ENCODE measurements at places on chromosomes 12 and 14.

GRCh38 chr12:94621662-94622359, 28.5 kb downstream of the TMCC3 start:
- DNase-seq = peak; percentile 28

DNA sequence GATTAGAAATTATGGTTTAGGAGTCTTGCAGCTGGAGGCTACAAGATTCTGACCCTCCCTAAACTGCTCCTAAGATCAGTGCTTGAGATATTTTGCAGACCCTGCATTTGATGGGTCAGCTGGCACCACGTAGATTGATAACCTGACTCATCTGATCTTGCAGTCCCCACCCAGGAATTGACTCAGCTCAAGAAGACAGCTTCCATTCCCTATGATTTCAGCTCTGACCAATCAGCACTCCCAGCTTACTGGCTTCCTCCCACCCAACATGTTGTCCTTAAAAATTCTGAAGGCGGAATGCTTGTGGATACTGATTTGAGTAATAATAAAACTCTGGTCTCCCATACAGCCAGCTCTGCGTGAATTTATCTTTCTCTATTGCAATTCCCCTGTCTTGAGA, 23.2 kb upstream of the MTHFD1 start:
- DNase-seq = no peak

GRCh38 chr14:54881235-54881760, 21.3 kb downstream of the GCH1 start:
- DNase-seq = no peak

- DNase-seq = no peak
These were observed 58.8 kb downstream of the PIK3C2G start for GRCh38 chr12:18320036-18320617.

DNA sequence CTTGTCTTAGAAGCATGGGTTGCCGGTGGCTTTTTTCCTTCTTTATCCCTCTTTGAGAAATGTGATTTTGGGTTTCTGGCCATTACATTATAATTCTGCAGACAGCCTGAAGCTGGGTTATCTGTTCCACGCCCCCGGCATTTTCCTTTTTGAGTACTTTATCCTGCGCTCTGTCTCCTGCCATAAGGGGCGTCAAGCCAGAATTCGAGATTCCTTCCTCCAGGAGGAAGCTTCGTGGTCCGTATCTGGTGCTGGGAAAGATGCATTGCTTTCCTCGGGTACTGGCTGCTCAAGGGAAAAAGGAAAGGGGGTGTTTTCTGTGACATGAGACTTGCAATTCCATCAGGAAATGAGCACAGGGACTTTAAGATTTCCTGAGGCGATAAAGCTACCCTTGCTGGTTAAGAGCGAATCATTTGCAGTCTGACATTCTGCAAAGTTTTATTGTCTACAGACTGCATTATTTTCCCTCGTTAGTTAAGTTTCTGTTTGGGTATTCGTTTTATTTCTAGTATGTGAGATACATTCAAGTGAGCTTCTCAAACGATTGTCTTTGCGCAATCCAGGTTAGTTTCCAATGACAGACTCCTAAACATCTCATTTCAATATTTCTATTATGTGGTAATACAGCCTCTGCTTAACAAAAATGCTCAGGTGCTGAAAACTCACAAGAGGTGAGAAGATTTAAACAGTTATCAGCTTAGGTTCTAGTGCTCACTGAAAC, 694 bp downstream of the AKAP5 start:
- no peak for DNase-seq

GRCh38 chr12:53754188-53754585, 2.4 kb upstream of the CISTR start:
- DNase-seq = no peak

DNA sequence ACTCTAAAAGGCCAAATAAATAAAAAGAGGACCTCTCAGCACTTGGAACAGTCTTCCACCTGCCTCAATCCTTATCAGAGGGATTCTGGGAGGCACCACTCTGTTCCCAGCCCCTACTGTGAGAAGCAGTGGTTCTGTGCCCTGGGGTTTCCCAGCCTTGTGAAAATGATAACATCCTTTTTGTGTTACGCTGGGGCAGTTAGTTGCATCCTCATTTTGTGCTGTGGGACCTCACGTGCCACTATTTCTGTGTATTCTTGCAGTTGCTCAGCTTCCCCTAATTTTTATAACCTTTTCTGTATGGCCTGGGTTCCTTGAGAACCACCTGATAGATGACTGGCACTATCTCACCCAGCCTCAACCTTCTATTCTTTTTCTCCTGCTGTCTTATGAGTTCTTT, 10.8 kb upstream of the CMA1 start:
- no peak for DNase-seq

- no peak for DNase-seq
These were observed 22.5 kb downstream of the PIK3C2G start for GRCh38 chr12:18283831-18284230.

GRCh38 chr14:64715146-64715627, 11.0 kb downstream of the PLEKHG3 start:
- DNase-seq = no peak

DNA sequence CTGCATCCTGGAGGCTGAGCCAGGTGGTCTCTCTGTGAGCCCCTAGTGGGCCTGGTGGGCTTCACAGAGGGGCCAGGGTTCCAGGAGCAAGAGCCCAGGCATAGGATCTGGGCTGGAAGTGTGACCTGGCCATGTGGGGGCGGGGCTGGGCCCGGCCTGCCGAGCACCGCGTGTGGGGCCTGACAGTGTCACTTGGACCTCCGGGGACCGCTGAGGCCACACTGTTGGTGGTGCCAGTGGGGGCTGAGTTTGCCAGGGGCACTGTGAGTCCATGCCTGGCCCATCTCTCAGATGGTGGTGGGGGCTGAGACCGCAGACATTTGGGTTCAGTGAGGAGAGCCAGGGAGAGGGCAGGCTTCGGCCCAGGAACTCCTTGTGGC, 5.2 kb downstream of the FBRSL1 start:
- no peak for DNase-seq

- peak; percentile 68 for DNase-seq
These were observed at the start of gene DGKA for GRCh38 chr12:55930771-55931316. TSS of gene DGKA (plus strand) at chr12:55931162. CDS start at chr12:55936504, 5,342 bp downstream.

GRCh38 chr12:77058740-77059139, 6.6 kb downstream of the E2F7 start:
- no peak for DNase-seq

GRCh38 chr12:14802721-14803010, 612 bp downstream of the WBP11 start:
- DNase-seq = no peak

DNA sequence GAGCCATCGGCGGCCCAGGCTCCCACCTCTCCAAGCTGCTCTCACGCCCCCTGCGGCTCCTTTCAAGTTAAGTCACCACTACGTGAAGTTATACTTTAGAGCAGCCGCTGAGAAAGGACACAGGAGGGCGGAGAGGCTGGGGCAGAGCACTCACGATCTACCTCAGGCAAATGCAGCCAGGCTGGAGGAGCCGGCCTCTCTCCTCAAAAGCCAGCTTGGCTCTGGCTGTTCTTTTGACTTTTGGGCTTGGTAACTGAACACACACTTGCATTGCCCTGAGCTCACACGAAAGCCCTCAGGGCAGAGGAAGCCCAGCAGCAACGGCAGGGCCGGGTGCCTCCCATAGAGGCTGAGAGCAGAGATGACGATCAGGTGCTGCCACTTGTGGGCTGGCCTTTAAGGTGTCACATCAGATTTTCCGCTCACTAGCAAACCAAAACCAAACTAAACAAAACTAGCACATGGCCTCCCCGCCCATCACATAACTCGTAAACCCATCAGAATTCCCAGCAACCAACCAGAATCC, 75.2 kb downstream of the PITPNM2 start:
- DNase-seq = peak; percentile 67

DNA sequence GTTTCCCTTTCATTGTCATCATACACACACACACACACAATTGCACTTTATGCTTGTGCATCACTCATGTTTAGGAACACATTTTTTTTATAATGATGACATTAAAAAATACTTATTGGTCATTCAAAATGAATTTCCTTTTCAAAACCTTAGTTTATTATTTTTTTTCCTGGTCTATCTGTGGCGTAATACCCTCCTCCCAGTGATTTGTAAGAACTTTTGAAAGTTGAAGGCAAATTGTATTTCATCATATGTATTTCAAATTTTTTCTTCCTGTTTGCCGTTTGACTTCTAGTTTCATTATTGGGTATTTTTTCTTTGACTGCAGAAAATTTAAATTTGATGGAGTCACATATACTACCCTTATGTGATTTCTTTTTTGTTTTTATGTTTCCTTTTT, 2.5 kb upstream of the LRRK2 start:
- DNase-seq = no peak

GRCh38 chr14:30983858-30984257, 41.6 kb upstream of the AP4S1 start:
- no peak for DNase-seq

GRCh38 chr12:76106631-76107030, 22.1 kb upstream of the NAP1L1 start:
- no peak for DNase-seq

- no peak for DNase-seq
These were observed 197.7 kb upstream of the DDHD1 start for GRCh38 chr14:53350866-53351265.

- DNase-seq = no peak
These were observed 57.7 kb downstream of the HMGA2 start for GRCh38 chr12:65881965-65882413.

DNA sequence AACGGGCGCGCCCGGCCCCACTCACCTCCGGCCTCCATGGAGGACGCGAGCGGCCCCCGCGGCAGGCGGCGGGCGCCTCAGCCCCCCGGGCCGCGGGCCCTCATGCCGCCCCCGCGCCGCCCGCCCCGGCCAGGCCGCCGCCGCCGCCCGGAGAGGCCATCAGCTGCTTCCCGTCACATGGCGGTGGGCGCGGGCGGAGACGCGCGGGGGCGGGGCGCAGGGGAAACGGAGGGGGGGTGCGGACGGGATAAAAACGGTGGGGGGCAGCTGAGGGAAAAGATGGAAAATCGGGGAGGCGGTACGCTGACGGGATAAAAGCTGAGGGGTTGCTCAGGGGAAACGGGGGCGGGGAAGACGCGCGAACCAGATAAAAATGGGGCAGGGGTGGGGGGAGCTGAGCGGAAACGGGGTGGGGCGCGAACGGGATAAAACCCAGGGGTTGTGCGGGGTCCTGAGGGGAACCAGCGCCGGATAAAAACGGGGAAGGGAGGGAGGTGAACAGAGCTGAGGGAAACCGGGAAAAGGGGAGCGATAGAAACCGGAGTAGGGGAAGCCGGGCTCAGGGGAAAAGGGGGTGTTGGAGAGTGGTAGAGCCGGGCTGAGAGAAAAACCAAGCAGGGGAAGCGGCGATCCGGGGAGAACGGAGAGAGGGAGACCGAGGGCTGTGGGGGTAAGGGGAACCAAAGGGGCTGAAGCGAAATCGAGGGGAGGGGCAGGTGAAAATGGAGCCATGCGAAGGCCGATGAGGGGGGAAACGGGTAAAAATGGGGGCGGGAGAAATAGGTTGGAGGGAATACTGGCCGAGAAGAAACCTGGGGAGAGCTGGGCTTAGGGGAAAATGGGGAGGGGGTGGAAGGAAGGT, at the start of gene WSB2:
TSS of gene WSB2 (minus strand) at position 169 of the 862 bp plus-strand sequence. CDS start at position 38, 131 bp downstream.
- peak; percentile 43 for DNase-seq

GRCh38 chr12:54824402-54824801, 29.9 kb upstream of the MUCL1 start:
- DNase-seq = no peak

Data from activated T-cell treated with anti-CD3 and anti-CD28 coated beads for 24 hours (primary cell).